ENCODE measurements at places on chromosomes 4 and X.

- DNase-seq = no peak
These were observed 38.9 kb upstream of the PHEX start for GRCh38 chrX:21993265-21993664.

DNA sequence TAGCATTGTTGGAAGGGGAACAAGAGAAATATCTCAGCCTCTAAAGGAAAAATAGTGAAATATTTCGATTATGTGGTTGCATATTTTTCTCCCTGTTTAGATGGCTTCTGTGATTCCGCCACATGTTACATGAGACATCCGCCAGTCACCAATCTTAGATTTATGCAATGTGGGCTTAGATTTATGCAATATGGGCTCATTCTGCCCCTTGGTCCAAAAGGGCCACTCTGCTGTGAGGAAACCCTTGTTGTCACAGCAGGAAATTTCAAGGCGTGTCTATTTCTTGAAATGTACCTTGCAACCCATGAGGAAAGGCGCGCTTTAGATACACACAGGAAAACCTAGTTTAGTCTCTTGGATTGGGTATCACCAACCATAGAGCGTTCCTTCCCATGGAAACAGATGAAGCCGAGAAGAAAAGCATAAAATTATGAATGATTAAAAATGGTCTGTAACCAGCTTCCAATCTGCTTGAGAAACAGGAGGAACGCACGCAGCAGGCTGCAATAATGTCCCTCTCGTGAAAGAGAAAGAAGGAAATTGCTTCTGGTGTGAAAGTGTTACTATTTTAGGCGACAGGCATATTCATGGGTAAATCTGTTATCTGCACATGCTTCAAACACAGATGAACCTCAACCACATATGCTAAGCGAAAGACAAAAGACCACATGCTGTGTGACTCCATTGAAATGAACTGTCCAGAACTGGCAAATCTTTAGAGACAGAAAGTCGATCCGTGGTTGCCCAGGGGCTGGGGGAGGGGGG lies 3.7 kb downstream of the RS1 start:
- no peak for DNase-seq

DNA sequence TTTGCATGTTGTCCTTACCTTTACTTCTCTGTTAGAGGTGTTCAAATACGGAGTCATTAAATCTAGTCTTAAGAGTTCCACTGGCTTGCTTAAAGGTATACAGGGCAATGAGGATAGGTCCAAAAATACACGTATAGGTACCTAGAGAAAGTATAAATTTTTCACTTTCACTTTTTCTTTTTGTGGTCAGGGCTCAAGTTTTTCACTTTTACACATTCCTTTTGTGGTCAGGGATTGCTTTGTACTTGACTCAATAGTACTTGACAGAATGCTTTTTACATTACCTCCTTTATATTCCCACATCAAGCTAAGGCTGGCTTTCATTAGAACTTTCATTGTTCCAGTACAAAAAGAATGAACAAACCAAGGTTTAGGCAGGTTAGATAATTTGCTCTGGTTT lies 21.7 kb downstream of the TMEM184C start:
- DNase-seq = no peak

DNA sequence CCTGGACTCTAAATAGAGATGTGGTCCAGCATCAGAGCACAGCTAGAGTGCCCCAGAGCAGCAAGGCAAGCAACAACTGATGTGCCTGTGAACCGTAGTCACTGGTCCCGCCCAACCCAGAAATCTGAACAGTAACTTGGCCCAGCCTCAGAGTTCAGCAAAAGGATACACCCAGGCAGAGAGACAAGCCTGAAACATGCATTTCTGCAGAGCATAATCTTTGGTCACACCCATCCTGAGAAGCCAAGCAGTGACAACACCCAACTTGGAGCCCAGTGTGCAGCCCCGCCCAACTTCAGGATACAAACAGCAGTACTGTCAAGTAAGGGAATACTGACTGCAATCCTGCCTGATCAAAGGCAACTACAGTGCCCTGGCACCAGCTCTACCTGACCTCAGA lies 78.9 kb downstream of the CCDC160 start:
- no peak for DNase-seq

DNA sequence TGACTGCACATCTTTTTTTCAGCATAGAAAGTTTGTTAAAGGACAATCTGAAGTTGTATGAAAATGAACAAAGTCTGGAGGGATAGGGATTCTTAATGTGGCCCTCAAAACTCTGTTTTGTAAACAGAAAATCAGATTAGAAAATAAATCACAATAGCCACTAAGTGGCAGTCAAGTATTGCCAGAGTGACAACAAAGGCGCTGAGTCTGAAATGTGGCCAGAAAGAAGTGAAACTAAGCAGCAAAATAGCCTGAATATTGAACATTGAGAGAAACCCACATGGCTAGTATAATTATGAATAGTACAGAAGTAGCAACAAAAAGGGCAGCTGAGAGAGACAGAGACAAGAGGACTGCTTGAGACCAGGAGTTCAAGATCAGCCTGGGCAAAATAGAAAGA lies 81.1 kb upstream of the CT45A1 start:
- no peak for DNase-seq

- DNase-seq = no peak
These were observed 175.8 kb upstream of the TECRL start for GRCh38 chr4:64584981-64585557.

GRCh38 chr4:32148111-32148666 lies 1428.0 kb downstream of the PCDH7 start:
- DNase-seq = no peak

GRCh38 chrX:111504941-111505340 lies 6.5 kb upstream of the SERTM2 start:
- DNase-seq = no peak

- no peak for DNase-seq
These were observed 478.0 kb downstream of the PDHA2 start for GRCh38 chr4:96317891-96318290.

- DNase-seq = no peak
These were observed 43.2 kb downstream of the KIT start for GRCh38 chr4:54700986-54701385.

DNA sequence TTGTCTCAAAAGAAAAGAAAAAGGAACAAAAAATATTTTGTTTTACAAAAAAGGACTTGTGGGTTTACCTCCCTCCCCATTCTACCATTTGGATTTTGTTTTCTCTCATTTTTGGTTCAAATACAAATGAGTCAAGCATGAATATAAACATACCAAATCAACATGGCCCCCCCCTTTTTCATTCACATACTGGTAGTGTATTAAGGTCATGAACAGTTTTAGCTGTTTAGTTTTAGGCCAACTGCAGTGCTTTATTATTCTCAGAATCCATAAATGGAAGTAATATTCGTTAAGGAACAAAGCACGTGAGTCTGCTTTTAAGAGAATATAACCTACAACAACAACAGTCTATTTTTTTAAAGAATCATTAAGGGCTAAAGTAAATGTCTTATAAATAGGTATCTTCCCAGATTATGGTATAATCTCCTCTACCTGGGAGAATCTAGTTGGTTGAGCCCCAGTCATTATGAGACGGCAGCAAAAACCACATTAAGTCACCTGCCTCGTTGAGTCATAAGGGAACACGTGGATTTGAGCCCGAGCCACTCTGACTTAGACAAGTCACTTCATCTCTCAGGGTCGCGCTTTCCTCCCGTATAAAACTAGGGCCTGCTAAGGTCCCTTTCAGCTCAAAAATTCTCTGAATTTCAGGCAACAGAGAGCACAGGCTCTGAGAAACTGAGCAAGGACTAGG lies 26.7 kb downstream of the BCLAF3 start:
- DNase-seq = no peak

GRCh38 chr4:107825072-107825824 lies 516 bp downstream of the SGMS2 start:
- DNase-seq = no peak

DNA sequence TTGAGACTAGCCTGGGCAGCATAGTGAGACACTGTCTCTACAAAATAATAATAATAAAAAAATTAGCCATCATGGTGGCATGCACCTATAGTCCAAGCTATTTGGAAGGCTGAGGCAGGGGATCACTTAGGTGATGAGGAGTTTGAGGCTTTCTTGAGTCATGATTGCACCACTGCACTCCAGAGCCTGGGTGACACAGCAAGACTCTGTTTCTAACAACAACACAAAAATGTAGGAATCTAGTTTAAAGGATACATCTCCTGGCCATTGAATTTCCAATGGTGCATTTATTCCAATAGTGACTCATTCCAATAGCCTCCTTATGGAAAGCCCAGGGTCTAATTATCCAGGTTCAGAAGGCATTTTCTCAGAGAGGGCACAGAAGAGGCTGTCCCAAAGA lies 21.9 kb upstream of the HERC6 start:
- DNase-seq = no peak

- DNase-seq = no peak
These were observed 27.3 kb upstream of the CT83 start for GRCh38 chrX:116490104-116490503.

DNA sequence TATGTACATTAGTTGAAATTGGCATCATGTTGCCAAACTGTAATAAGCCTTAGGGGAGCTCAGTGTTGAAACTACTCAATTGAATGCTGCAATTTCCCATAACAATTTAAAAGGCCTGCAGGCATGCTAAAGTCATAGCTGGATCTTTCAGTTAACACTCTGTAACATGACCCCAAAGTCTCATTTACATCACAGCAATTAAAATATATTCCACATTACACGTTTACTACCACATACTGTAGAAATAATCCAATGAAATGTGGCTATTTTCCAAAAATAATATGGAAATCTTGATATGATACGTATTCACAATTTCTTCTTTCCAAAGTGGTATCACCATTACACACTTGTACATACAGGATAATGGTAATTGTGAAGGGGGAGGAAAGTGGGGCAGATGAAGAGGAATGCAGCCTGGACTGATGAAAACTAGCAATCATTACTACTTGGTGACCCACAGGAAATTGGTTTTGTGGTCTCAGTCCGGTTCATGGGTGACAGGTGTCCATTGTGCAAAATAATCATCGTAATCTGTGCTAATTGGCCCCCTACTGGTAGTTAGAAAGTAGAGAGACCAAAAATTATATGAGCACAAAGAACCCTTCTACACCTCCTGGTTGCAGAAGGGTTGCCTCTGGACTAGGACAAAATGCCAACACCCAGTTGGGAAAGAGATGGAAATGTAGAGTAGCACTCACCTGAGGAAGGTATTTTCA lies 63.7 kb downstream of the TENM3 start:
- no peak for DNase-seq

DNA sequence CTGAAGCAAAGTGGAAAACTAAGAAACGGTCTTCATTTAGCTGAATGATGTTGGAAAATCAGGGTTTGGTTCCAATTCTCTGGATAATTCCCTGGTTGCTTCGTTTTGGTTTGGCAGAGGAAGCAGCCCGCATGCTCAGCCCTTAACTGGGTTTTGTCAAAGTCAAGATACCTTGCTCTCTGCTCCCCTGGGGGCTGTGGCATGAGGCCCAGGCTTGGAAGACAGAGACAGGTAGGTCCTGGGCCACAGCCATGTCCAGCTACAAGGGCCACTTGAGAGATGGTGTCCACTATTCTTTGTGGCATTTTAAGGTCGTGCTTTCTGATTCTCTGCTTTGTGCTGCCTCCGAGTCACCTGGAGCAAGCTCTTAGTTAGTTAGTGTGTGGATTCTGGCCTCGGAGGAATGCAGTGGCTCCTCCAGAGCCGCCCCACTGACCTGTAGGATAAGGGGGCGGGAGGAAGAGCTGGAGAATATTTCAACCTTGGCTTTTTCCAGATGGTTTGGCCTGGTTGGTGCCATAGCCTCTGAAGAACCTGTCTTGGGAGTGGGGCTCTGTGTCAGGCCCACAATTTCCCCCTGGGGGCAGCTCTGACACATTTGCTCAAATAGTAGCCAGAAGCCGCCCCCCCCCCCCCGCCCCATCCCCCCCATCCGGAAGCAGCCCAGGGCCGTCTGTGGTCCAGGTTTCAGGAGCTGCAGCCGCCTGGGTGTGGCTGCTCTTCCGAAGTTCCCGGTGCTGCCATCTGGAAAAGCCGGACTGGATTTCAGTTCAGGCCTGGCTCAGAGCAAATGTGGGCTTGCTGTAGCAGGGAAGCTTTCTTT lies 147.1 kb downstream of the NHS start:
- no peak for DNase-seq

GRCh38 chr4:36177946-36178345 lies 66.4 kb downstream of the ARAP2 start:
- DNase-seq = no peak

- DNase-seq = no peak
These were observed 2.2 kb downstream of the MAPK10 start for GRCh38 chr4:86357608-86358007.

DNA sequence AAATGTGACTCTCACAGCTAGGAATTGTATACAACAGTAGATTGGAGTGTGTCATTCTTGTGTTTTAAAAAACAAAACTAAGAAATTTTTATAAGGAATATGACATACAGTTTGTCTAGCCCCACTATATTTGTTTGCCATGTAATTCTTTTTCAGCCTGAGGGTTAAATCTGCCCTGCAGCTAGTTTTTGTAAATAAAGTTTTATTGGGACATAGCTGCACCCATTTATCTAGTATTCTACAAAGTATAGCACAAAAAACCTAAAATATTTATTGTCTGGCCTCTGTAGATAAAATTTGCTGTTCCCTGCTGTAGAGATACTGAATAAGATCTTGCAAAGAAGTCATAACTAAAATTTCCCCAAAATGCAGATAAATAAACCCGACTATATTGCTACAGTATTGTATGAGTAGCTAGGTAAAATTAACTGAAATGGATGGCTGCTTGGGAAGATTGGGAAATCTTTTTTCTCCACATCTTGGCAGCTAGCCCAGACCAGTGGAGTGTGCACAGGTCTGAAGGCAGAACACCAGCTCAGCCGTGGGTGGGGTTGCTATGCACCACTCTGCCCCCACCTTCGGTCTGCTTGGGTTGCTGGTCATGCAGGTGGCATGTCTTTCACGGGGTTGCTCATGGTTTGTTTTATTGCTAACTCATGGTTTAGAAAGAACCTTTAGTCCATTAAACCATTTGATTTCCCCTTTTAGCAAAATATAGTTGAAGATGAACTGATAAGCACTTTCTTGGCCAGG lies 127.9 kb downstream of the KLHL8 start:
- no peak for DNase-seq

- no peak for DNase-seq
These were observed 78.3 kb downstream of the GASK1B start for GRCh38 chr4:158094413-158095134.

- no peak for DNase-seq
These were observed 70.6 kb downstream of the PKD2 start for GRCh38 chr4:88077911-88078524.

DNA sequence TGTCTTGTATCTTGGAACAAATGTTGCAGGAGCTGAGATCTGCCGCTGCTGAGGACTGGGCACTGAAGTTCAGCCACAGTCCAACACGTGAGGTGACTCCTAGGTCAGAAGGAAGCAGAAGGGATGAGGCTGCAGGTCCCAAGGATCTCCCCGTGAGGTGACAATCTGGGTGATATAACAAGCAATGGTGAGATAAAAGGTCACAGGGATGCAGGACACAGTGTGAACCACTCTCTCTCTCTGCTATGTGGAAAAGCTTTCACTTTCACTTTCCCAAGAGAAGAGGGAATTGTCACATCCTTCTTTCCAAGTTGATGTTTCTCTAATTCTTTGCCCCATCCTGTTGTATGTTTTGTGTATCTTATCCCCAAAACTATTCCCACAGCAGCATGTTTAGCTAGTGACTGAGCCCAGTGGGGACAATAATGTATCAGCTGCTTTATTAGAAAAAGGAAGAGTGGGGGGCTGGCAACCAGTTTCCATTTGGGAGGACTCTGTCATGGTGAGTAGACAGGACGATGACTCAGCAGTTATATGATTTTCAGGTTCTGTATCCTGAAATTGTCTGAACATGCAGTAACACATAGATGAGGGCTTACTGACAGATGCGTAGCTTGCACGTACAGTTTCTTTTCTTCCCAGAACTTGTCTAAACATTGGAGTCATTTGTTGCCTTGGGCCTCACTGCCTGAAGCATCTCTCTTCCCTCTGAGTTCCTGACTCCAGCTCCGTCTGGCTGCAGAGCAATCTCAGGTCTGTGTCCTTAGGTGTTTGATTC lies 1415.8 kb upstream of the TENM3 start:
- no peak for DNase-seq
